ENCODE measurements at places on chromosomes 3 and 15.
A peak's percentile ranks its signal among the peaks of the same experiment; 100 is the strongest.

DNA sequence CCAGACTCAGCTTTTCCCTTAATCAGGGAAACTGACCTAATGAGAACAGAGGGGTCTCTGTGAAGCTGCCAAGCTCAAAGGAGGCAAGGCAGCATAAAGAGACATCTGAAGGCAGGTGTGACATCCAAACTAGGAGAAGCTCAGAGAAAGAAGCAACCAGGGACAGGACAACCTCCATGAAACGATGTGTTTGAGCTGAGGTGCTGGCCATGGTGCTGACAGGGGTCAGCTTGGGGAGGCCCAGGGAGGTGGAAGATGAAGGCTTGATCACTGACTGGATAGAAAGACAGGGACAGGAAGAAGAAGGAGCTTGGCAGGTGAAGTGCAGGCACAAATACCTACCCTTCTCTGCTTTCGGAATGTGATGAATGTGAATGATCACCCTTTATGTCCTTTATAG lies 179.5 kb upstream of the NSMCE3 start:
- DNase-seq, result no peak

GRCh38 chr15:50184863-50185504 lies 3.0 kb downstream of the SLC27A2 start:
- DNase-seq, result no peak

DNA sequence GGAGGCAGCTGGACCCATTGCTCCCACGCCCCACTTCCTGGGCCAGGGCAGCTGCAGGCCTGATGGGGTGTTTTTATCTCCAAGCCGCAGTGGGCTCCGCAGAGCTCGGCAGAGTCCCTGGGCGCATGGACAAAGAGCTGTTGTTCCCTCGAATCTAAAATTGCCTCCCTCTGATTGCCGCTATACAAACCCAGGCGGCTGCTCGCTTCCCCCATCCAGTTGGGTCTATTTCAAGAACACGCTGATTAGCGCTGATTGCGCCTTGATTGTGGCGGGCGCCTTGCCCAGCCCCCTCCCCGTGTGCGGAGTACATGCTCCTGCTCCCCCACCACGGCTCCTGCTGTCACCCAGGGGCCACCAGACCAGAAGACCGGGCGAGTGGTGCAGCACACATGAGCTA lies 43.4 kb upstream of the SLC6A1 start:
- DNase-seq, result no peak

DNA sequence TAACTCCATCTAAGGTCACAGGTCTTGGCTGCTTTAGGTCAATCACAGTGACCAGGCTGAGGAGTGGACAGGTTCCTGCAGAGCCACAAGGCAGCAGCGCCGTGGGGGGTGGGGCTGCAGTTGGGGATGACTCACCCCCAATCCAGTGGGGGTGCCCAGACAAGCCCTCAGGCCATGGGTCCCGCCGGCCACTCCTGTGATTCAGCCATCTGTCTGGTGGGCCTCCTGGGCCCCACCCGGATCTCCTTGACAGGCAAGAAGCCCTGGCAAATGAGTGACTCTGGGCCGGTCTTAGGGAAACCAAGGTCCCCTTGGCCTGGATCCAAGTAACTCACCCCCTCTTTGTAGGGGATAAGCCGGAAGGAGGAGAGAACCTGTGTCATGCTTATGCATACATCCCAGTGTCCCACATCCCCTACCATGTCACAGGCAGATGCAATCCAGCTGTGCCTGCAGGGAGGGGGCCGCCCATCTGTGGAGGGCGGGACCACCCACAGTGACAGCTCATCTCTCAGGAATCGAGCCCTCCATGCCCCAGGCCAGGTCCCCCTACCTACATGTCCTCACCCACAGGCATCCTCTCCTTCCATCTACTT lies 495 bp upstream of the COL7A1 start:
- DNase-seq, result no peak

- no peak for DNase-seq
Observed at GRCh38 chr3:170999737-171000242, 26.7 kb downstream of the SLC2A2 start.

DNA sequence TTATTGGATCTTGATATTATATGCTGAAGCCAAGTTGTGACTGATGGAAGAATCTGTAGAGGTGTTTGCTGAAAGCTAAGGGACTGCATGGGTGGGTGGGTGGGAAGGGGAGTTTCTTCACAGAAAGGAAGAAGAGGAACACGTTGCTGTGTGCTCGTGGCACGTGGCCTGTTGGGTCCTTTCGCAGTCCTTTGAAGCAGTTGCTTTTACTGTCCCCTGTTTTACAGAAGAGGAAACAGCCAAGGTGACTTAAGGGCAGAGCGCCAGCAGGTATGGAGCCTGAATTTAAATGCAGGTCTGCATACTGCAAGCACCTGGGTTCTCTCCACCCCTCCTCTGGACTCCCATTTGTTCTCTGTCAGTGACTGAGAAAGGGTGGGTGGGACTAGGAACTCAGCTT lies 59.4 kb upstream of the PRR23C start:
- DNase-seq, result no peak

GRCh38 chr3:47573190-47574172 lies 5.2 kb downstream of the CSPG5 start:
- no peak for DNase-seq

- peak; percentile 94 for DNase-seq
Observed at GRCh38 chr3:126914226-126914625, 68.7 kb upstream of the PLXNA1 start.

GRCh38 chr3:9409981-9410854 lies 12.8 kb downstream of the SETD5 start:
- DNase-seq, result no peak

- no peak for DNase-seq
Observed at GRCh38 chr3:71991046-71991445, 206.1 kb upstream of the PROK2 start.

DNA sequence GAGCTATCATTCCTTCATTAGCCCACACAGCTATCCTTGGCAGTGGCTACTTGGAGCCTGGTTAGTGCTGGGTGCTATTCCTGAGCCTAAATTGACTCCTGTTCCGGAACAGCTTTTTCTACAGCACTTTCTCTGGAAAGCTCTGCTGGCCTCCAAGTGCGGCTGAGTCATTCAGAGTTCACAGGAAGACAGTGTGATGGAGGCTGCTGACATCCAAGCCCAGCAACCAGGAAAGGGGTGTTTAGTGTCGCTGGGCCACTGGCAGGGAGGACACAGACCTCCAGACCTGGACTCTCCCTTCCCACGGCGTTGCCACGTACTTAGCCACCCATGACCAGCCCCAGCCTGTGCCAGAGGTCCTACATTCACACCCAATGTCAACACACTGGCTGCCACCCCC lies 28.7 kb downstream of the CACNA2D2 start:
- DNase-seq, result no peak

GRCh38 chr3:37742574-37743212 lies 119.0 kb upstream of the CTDSPL start:
- no peak for DNase-seq

DNA sequence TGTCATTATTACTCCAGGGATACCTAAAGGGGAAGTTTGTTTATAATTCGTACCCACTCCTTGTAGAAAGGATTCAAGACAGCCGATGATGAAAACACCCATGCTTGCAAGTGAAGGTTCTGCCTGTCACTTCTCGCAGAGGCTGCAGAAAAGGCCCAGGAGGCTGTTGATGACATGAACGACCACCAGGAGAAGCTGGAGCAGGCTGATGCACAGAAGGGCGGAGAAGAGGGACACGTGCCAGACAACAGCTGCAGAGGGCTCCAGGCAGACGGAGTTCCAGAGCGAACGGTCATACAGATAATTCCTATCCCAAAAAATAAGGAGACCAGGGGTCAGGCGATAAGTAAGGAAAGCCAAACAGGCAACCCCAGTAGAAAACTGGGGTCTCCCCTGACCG lies 5.7 kb upstream of the DYNLT2B start:
- peak; percentile 93 for DNase-seq

GRCh38 chr3:186483611-186484340 lies 60.4 kb downstream of the CRYGS start:
- DNase-seq, result no peak

DNA sequence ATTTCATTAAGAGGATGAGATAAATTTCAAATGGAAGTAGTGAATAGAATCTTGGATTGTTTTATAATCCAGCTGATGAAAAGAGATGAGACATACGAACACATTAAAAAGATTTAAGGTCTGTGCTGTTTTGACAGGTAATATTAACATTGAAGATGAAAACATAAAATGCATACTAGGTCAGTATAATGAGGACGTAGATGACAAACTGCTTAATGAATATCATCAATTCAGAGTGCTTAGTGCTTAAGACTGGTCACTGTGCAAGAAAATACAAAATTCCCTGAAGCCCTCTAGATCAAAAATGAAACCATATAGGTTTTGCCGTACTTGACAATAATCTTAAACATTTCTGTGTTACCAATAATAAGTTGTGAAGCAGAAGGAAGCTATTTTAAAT lies 173.4 kb upstream of the THRB start:
- DNase-seq, result no peak

- DNase-seq, result no peak
Observed at GRCh38 chr3:52930748-52931147, 33.4 kb upstream of the STIMATE start.

DNA sequence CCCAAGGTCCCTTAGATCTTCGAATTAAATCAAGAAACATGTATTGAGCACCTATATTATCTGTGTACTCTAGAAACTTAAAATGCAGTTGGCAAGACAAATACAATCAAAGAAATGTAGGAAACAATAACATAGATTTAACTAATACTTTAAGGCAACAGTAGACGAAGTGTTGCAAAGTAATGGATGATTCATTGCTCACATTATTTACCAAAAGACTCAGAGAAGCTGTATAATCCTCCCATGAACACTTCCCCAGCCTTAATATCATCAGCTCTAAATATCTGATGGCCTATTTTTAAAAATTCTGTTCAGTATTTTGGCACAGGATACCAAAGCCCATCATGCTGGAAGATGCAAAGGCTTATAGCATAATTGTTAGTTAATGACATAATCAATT lies 272.1 kb upstream of the TTC14 start:
- DNase-seq, result no peak

DNA sequence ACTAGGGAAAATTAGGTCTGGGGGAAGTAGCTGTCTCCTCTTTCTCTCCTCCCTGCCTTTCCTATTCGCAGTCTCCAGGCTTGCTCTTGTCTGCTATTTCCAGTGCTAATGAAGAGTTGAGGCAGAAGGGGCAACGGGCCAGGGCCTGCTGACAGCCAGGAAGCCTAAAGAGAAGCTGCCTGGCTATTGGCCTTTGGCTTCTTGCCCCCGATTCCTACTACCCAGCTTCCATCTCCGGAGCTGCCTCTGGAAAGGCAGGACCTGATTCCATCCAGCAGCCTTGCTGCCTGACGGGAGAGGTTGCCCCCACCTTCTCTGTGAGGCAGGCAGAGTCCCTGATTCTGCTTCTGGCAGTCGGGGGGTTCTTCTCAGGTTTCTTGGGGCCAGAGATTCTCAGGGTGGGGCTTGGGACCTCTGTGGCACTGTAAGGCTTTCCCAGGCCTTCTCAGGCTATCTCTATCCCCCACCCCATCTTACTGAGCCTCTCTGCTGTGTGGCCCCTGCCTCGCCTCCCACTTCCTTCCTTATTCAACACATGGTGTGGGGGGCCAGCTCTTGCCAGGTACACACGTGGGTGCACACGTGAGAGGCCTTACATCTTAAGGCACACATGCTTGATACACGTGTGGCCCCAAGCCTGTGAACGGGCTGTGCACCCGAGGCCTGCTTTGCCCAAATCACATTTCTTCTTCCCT lies 18.2 kb upstream of the JMJD7 start:
- DNase-seq, result no peak

GRCh38 chr15:45138814-45139765 lies 9.3 kb downstream of the DUOX1 start:
- no peak for DNase-seq

DNA sequence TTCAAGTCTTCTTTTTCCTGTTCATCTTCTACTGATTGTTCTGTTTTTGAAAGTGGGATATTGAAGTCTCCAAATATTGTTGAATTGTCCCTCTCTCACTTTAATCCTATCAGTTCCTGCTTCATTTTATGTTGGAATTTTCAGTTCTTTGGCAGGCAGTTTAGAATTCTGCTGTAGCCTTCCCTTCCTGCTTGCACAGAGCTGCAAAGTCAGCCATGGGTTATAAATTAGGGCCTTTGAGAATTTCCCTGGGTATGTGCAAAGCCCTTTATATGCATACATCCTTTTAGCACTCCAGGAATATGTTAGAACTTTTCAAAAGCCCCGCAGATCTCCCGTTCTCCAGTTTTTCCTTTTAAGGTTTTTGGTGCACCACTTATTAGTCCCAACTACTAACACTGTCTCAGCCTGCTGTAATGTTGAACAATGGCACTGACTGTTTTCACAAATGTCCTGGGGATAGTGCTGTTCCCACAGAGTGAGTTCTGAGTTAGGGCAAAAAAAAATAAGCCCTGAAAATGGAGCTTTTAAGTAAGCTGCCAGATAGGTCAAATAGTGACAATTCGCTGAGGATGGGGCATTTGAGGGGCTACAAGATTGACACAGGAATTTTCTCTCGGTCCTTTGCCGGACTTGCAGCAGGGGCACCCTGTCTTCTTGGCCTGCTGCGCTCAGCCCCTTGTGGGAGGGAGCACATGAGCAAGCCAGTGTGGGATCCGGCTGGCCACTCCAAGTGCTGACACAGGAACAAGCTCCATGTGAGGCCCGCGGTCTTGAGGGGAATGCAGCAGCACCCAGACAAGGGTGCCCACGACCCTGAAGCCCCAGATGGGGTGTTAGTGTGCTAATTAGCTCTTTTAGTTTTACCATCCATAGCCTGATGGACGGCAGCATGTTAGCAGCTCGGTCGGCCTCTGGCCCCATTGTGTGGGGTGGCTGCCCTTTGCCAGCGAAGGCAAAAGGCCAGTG lies 96.0 kb downstream of the VPS8 start:
- DNase-seq, result no peak

- DNase-seq, result no peak
Observed at GRCh38 chr3:171783086-171783485, 27.2 kb downstream of the PLD1 start.

- DNase-seq, result peak; percentile 10
Observed at GRCh38 chr3:39189959-39190269, 2.5 kb downstream of the XIRP1 start.

DNA sequence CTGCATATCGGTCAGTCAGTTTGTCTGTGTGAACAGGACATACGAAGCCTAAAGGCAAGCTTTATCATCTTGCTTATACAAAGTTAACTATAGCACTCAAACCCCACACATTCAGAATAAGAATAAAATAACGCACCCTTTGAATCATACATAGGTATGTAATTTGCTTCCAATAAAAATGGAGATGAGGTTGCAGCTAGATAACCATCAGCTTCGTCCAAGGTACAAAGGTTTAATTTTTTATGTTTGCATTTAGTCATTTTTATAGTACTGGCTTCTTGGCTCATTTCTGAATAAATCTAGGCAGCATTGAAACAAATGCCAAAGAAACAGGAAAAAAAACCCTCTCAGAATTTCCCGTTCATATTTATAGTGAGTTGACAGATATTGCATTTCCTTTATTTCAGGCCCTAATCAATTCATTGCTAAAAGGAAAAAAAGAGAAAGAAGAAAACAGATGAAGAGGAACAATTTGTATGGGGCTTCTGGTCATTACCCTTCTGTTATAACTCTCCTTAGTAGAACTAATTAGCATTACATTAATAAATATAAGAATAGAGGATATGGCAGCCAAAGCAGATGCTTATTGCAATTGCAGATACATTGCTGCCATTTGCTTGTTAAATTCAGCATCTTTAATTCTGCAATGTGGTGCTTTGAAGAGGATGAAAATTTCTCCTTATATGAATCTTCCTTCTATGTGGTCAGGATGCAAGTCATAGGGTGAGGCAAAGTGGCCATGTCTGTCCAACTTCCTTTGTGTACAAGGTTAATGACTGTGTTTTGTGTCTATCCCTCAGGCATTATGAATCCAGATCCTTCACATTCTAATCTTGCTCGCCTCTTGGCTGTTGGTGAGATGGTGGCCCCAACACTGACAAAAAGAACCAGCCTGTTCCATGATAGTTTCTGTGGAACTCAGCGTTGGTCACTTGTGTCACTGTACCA lies 550.0 kb downstream of the AGBL1 start:
- no peak for DNase-seq

GRCh38 chr15:91142106-91142744 lies 42.2 kb downstream of the SV2B start:
- DNase-seq, result peak; percentile 15
